ENCODE measurements at places on chromosomes 11 and 22. TPM values are rescaled to one million over a fixed set of nuclear protein-coding genes. Genes with fewer than 3 reads are reported as not detected.

DNA sequence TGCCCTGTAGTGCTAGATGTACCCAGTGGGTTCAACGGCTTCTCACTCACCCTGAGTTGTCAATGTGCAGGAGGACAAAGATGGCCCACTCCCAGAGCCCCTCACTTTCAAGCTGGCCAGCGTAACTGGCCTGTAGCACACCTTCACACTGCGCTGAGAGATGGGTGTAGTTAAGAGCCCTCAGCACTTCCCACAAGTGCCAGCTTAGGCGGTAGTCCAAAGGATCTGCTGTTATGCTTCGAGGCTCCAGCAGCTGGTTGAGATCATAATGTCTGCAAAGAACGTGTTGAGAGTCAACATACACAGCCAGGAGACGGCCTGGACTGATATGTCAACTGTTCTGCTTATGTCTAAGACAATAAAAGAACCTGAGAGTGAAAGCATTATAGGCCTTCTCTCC is 14.7 kb upstream of the CHRNA10 start:
- DNase-seq, result no peak

RAB30 gene
- total RNA-seq, result 13.2 TPM

DNA sequence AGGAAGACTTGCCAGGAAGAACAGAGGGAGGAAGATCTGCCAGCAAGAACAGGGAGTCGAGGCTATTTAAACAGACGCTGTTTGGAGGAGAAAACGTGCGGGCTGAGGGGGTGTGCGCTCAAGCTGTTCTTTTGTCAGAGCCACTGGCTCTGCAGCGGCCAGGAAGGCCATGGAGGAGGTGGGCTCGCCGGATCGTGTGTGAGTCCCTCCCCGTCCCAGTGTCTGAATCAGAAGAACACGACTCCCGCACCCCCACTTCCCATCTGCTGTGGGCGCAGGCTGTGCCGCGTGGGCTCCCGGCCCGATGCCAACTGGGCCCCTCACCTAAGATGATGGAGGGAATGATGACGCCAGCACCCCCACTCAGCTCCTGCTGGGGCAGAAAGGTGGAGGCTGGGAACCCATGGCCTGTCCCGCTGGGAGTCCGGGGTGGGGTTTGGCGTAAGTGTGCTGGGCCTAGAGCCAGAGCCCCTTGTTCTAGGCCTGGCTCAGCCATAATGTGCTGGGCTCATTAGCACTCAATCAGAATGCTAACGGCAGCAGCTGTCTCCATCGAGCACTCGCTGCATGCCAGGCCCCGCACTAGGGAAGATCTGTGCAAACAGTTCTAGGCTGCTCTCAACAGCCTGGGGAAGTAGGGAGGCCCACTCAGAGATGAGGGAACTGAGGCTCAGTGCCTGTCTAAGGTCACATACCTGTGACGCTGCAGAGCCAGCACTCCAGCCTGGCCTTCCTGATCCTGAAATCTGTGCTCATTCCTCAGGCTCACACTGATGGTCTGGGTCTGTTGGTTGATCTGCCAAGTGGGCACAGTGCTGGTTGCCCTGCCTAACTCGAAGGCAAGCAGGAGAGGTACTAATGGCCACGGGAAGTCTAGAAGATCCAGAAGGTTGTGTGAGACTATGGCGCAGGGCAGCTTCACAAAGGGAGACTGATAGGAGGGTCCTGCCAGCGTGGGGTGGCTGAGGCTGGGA is 11.5 kb downstream of the NPTXR start:
- no peak for DNase-seq

GRCh38 chr22:40352763-40353162 is 6.5 kb downstream of the ADSL start:
- DNase-seq, result no peak

FREY1 gene
- 1.5 TPM for total RNA-seq

OR51I2 gene
- not detected for total RNA-seq

GRCh38 chr22:50714150-50714549 is 23.9 kb upstream of the ACR start:
- DNase-seq, result no peak

MYBPC3 gene
- total RNA-seq, result not detected

DEFB131B gene
- not detected for total RNA-seq

DNA sequence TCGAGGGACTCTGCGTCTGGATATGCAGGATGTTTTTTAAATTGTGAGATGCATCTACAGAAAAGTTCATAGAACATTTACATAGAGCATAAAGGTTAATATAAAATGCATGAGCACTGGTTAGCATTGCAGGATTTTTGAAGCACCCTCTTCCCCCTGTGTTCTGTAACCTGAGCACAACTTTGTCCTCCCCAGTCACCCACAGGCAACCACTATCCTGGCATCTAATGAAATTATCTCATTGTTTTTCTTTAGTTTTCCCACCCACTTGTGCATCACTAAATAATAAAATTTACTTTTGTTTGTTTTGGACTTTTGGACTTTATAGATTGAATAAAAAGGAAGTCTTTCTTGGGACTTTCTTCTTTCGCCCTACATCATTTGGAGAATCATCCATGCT is 10.0 kb upstream of the NNMT start:
- no peak for DNase-seq

DNA sequence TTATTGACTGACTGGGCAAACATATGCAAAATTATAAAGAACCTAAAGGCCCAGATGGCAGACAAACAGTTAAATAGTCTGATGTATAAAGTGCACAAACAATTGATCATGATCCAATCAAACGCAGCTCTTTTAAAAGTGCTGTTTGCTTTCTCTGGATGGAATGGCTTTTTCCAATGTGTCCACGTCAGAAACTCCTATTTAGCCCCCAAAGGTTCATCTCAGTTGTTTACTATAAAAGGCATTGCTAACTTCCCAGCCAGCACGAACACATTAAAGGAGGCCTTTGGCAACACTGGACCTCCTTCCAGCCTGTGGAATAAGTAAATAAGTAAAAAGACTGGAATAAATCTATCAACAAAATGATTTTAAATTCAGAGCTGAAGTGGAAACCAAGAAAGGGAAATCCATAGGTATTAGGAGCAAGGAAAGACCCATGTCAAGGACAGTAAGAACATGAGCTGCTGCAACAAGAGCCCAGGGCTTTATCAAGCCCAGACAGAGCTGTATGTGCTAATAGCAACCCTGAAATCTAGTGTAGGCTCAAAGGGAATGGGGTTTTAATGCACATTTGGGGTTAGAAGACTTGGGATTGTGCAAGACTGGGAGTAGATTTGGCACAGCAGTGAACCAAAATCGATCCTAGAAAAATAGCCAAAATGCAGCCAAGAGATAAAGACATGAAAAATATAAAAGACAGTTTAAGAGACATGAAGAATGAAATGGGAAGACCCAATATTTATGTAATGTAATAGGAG is 105.4 kb downstream of the EFCAB6 start:
- no peak for DNase-seq

DNA sequence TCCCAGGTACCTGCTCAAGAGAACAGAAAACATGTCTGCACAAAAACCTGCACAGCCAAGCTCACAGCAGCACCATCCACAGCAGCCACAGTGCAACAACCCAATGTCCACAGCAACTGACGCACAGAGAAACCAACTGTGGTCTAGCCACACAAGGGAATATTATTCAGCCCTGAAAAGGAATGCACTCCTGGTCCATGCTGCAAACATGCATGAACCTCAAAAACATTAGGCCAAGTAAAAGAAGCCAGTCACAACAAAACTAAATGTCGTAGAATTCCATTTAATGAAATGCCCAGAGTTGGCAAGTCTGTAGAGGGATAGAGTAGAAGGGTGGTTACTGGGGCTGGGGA is 60.6 kb downstream of the MYEOV start:
- no peak for DNase-seq

MMP3 gene
- total RNA-seq, result not detected

- DNase-seq, result peak; percentile 0
Observed at GRCh38 chr22:45883811-45884170, 93.2 kb downstream of the WNT7B start.

DNA sequence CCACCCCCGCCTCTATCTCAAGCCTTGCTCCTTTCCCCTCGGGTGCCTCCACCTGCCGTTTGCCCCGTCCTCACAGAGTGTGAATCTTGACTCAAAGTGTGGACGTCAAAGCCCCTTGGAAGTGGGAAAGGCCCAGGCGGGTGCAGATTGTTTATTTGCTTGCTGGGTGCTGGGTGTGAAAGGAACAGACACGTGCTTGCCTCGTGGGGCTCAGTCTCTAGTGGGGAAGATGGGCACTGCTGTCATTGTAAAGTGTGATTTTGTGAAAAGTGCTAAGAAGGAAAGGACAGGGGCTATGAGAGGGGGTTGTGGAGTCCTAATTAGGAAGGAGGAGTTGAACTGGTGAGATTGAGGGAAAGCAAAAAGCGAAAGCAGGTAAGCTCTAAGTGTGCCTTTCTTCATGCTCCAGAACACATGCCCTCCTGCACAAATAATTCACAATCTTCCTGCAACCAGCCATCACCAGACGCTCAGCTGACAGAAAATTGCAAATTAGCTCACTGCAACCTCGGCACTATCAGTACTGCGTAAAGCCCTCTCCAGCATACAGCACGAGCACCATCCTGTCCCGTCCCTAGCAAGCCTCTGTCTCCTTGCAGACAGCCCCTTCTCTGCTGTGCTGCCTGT is 9.7 kb upstream of the GCAT start:
- DNase-seq, result no peak

ACRV1 gene
- not detected for total RNA-seq

CCDC34 gene
- total RNA-seq, result 42.4 TPM

GRCh38 chr11:1077417-1078119 is 2.9 kb downstream of the MUC2 start:
- DNase-seq, result no peak

DNA sequence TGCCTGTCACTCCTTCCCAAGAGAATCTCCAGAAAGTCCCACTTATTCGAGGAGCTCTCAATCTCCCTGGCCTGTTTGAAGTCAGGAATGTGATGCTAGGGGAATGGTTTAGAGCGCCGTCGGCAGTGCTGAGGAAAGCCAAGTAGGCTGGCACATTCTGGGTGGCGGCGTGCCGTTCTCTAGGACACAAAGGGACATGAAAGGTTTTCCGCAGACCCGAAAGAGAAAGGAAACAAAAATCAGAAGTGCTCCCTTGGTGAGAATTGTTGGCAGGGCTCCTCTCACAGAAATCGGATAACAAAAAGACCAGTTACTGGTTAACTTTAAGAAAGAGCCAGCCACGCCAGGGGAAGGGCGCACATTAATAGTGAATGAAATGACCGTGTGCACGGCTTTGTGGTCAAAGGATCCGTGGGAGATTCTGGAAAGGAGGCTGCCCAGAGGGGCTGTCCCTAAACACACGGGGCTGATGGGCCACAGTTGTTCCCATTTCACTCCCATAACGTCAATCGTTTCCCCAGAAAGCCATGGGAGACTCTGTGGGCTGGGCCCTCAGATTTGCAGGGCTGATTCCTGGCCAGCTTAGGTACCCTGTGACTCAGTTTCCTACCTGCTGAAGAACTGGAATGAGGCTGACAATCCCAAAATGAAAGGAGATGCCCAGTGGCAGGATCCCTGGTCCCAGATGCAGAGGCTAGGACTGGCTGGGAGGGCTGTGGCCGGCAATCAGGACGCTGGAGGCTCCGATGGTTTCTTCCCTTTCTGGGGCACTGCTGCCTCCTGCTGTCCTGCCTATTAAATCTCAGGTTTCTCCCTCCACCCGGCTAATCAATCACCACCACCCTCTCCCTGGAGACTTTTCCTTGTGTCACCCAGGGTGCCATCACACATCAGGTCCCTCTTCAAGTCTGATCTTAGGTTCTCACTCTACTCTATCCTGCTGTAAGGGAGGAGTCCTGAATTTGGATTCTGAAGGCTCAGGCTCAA is 82.3 kb downstream of the RCN1 start:
- peak; percentile 57 for DNase-seq

- DNase-seq, result peak; percentile 49
Observed at GRCh38 chr11:64241491-64242374, 838 bp downstream of the FKBP2 start.

ADAMTS8 gene
- total RNA-seq, result not detected

GRCh38 chr22:16838073-16838472 is 12.9 kb upstream of the XKR3 start:
- DNase-seq, result no peak

DNA sequence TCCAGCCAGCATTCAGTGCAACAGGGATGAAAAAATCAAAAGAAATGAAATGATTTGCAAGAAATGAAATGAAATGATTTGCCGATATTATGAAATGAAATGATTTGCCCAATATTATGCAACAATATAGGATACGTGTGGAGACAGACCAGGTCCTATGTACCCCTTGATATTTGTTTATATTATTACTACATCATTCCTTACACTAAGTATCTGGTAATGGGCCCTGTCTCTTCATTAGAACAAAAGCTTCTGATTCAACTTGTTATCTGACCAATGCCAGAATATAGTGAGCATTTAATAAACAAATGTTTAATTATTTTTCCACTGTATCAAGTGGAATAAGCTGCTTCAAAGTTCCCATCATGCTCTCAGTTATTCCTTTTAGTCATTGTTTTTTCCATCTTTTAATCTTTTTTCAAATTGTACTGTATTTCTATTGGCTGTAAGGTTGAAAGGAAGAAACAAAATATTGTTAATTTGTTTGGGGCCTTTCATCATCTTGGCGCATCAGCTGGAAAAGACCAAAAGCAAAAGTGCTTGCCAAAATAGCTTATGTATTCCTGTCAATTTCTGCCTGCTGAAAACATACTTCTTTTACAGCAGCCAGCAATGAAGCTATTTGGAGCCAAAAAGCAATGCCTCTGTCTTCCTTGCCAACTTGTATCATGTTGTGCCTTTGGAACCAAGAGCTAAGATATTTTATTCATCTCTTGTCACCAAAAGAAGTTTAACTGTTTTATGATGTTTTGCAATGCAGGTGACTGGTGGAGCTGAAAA is 2314.9 kb downstream of the LRRC4C start:
- DNase-seq, result no peak

DNA sequence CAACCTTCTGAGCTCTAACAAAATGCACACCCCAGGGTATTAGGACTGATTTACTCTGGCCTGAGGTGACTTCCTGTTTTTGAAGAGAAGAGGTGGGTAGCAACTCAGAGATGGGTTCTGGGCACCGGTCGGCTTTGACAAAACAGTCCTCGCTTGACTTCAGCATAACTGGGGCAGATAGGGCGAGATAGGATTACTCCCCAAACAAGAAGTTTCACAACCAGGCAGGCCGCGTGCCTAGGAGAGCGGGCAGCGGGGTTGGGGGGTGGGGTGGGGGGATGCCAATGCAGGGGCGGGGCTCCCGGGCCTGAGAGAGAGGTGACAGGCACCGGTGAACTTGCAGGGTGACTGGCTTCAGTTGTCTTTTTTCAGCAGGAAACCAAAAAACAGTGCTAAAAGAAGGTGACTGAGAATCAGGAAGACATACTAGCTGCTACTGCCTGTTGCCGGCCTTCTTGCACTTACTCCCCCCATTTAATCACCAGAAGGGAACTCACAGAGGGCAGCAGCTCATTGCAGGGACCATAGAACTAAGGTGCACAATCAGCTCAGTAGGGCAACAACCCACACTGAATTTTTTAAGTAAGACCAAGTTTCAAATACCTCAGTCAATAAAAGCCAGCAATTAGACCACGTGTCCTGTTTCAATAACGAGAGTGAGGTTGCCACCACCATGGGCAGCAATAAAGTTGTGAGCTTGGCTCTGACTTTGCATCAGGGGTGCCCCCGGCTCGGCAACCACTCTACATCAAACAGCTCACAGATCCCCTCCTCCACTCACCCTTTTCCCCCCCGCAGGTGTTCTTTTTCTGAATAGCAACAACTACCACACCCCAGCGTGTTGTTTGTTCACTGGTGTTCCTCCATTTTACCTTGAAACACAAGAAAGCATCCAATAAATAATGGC is 37.2 kb upstream of the ETS1 start:
- DNase-seq, result peak; percentile 70

- no peak for DNase-seq
Observed at GRCh38 chr11:11996321-11997048, 11.9 kb downstream of the DKK3 start.

Data from activated CD4-positive, alpha-beta T cell treated with anti-CD3 and anti-CD28 coated beads for 36 hours (primary cell).